ENCODE measurements at places on chromosomes 7 and 10.

- no peak for DNase-seq
These were observed 4.6 kb downstream of the MGMT start for GRCh38 chr10:129471447-129472175.

DNA sequence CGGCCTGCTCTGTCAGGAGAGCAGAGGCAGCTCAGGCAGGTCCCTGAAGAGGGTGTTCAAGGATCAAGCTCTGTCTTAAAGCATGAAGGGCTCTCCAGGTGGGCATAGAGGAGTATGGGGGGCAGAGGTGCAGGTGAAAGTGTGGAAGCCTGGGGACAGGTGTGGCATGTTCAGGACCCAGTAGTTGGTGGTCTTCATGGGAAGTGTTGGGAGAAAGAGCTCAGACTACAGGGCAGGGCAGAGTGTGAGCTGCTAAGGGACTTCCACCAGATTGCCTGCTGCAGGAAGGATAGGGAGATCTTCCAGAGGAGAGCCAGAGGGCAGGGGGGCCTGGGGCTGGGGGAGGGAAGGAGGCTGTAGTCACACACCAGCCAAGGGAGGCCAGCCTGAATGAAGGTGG is 156.5 kb upstream of the GDF10 start:
- DNase-seq = no peak

GRCh38 chr10:79184657-79185056 is 115.9 kb downstream of the ZMIZ1 start:
- DNase-seq = no peak

DNA sequence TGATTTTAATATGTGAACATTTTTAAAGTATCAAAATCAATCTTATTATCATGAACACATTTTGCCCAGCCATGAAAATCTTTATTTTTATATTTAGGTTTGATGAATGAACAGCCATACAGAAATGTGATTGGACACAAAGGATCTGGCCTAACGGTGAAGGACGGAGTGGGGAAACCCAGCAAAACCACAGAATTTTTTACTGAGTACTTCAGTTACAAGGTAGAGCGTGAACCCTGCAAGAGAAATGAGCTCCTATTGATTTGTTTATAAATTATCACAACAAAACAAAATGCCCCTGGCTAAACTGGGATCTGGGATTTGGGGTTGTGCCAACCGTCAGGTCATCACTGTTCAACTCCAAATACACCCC is 118.8 kb downstream of the JAZF1 start:
- no peak for DNase-seq

DNA sequence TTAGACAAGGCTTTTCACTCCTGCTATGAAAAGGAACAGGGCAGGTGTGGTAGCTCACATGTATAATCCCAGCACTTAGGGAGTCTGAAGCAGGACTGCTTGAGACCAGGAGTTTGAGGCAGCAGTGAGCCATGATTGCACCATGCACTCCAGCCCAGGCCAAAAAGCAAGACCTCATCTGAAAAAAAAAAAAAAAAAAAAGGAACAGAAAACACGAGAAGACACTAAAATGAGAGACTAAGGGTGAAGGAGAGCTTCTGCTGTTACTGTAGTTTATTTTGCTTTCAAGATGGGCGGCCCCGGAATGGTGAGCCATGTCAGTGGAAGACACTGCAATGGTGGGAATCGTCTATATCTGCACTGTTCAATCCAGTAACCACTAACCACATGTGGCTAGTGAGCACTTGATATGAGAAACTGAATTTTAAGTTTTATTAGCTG is 9.9 kb downstream of the PIP4K2A start:
- no peak for DNase-seq

- no peak for DNase-seq
These were observed 485.4 kb downstream of the KCNMA1 start for GRCh38 chr10:77152256-77152655.

GRCh38 chr10:33125522-33126517 is 167.8 kb upstream of the ITGB1 start:
- DNase-seq = no peak

DNA sequence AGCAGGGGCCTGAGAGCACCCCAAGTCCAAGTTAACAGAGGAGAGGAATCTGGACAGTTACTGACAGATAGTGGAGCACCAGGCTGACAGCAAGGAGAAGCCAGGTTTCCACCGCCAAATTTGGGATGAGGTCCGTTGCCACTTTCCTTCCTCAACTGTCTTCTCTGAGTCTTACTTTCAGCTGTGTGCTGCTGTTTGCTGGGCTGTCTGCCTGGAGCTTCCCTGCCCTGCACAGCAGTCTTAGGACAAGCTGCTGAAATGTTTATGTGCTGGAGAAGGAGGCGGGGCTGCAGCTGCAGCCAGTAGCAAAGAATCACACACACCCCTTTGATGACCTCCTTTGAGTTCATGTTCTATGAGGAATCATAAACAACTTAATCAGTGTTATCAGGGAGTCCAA is 17.4 kb upstream of the CYP3A7 start:
- no peak for DNase-seq

DNA sequence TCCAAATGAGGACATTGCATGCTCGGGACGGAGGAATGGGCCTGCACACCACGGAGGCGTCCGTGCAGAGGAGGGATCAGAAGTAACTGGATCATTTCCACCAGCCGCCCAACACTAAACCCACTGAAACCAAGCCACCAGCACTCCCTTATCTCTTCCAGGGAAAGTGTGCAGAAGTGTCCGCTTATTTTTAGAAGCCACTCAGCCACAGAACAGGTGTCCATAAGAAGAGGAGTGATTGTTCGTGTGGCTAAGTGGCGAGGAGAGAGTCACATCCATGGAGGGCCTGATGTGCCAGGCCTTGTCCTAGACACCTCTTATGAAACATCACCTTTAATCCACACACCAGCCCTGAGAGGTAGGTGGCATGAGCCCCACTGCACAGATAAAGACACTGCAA is 407.9 kb upstream of the NPVF start:
- no peak for DNase-seq

- DNase-seq = peak; percentile 88
These were observed at the start of gene EXOC6 for GRCh38 chr10:92848441-92849233. EXOC6 (plus strand) TSS chr10:92848520; CDS start chr10:92848534, 14 bp downstream.

- DNase-seq = no peak
These were observed 35.3 kb downstream of the PLPP4 start for GRCh38 chr10:120492346-120492745.

DNA sequence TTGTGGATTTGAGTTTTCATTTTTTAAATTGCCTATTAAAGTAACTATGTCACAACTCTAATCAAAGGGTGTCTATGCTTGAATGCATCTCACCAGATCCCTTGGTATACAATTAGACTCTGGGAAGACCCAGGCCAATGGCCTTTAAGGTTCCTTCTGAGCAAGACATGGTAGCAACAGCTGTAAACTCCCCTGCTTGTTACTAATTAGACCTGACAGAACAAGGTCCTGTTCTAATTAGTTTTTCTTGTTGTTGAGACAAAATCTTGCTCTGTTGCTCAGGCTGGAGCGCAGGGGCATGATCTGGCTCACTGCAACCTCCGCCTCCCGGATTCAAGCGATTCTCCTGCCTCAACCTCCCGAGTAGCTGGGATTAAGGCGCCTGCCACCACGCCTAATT is 2.9 kb downstream of the MYH16 start:
- DNase-seq = no peak

All from femur (tissue), 1 donor.